ENCODE measurements at places on chromosomes 2 and 18.

DNA sequence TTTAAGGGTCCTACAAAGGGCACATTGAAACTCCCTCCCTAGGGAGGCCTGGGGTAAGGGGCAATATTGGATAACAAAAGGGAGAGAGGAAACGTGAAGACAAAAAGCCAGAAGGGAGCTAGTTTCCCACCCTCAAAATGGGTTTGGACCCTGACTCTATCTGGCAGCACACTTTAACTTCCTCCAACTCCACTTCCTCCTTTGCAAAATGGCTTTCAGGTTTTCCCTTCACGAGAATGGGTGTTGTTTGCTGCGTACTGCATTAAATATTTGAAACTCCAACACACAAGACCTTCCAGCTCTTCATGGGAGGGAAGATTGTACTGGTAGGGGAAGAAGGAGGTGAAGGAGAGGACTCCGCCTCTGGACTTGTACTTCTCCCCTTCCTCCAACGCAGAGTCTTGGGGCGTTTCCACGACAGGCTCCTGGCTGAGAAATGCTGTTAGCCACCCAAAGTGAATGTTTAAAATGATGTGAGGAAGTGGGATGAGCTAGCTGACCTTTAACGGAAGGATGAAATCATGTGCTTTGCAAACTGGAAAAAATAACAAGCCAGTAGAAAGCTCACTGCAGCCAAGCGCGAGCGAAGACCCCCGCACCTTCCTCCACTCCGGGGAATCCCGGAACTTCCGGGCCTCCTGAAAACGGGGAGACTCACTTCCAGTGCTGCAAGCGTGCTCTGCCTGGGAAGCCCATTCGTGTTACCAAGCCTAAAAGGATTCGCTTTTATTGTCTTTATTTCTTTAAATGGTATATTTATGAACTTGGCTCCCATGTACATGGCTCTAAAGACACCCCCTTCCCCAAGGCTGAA is 85.6 kb downstream of the VIT start:
- DNase-seq: no peak

DNA sequence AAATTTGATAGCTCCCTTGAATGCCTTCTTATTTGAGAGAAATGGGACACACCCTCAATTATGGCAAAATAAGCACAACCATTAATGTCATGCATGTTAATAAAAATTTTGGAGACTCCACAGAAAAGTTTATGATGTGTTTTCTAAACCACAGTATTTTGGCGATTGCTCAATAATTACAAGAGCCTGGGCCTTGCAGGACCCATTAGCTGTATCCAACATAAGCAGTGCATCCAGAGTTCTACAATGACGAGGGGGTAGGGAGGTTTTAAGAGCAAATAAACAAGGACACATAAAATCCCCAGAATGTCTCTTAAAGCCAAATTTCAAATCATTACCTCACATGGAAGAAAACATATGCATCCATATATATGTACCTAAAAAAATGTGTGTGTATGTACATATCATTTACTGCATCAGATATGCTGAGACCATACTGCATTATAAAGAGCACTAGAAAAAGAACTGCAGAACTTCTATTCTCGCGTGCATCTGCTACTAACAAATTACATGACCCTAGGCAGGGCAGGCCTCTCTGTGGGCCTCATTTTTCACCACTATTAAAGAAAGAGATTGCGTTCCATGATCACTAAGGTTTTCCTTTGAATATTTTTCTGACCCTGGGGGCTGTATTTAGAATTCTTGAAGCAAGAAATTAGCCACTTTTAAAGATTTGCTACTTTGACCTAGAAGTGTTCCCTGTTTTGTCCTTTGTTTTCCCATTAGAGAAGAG is 38.0 kb downstream of the CMPK2 start:
- peak; percentile 7 for DNase-seq

DNA sequence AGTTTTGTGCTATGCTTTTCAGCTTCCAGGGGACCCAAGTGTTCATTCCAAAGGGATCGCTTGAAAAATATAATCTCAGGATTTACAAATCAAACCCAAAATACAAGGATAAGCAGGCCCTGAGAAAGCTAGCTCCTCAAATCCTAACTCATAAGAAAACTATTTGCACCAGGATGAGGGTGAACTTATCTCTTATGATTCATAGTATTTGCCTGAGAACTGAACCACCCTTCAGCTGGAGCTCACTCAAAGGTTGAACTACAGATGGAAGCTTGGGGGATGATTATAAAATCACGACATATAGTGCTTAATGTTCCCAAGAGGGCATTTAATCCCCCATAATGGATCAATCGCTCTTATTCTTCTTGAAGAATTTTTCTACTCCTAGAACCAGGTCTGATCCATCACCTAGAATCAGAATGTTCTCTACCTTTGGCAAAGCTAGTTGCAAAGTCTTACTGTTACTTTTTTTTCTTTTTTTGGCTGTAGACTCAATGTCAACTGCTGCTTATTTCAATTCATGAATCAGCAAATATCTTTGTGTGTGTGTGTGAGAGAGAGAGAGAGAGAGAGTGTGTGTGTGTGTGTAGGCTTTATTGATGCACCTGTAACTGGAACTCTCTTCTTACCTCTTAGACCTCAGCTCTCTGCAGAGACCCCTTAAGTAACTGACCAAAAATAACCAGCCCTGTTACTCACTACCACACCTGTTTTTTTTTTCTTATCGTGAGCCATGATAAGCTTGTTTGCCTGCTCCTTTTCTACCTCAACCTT is 44.8 kb downstream of the ARL4C start:
- DNase-seq: no peak

GRCh38 chr2:238294393-238295143 is 6.2 kb upstream of the PER2 start:
- DNase-seq: no peak

DNA sequence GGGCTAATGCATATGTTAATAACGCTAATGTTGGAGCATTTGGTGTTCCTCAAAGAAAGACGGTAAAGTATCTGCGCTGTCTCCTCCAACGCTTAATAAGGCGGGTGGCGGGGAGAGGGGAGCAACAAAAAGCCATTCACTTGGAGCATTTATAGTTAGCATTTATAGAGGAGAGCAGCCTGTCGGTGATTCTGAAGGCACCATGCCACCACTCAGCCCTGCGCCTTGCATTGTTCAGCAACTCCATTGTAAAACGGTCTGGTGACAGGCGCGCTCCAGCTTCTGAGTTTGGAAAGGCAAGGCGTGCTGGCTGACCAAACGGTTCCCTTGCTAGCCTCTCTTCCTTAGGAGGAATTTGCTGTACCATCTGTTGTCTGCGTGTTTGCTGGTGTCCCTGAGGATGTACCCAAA is 83.9 kb downstream of the LYPD1 start:
- no peak for DNase-seq

GRCh38 chr2:9002637-9003365 is 683 bp downstream of the MBOAT2 start:
- DNase-seq: peak; percentile 48

DNA sequence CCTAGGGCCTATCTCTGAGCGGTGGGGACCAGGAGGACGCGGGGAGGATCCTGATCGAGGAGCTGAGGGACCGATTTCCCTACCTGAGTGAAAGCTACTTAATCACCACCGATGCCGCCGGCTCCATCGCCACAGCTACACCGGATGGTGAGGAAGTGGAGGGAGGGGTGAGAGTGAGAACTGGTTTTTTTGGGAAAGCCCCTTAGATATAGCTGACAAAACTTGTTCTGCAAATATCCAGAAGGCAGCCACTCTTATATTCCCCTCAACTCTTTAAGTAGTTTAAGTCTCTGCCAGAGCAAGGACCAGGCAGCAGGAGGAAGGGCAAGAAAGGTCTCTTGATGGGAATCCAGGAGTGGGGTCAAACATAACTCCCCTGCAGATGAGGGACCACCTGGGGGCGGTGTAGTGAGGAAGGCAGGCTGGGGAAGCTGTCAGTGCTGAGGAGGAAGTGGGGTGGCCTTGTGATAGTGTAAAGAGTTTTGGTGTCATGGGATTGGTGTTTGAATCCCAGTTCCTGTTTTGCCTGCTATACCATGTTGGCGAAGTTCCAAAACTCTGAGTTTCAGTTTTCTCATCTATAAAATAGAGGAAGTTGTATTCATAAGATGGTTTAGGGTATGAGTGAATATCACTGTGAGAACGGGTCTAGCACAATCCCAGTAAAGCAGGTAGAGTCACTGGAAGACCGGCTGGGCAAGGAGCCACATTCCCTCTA is 3.4 kb downstream of the NAGK start:
- DNase-seq: no peak

GRCh38 chr2:40716879-40717278 is 265.0 kb upstream of the SLC8A1 start:
- DNase-seq: no peak

GRCh38 chr2:10414591-10414990 is 33.5 kb downstream of the ODC1 start:
- peak; percentile 98 for DNase-seq

GRCh38 chr2:70553334-70553583 is 367 bp downstream of the TGFA start:
- no peak for DNase-seq

- no peak for DNase-seq
Measured at GRCh38 chr18:34965566-34965965, 75.6 kb upstream of the MAPRE2 start.

- DNase-seq: no peak
Measured at GRCh38 chr2:237055386-237056100, 30.1 kb upstream of the COPS8 start.

- DNase-seq: no peak
Measured at GRCh38 chr2:62118160-62118559, 77.8 kb upstream of the B3GNT2 start.

DNA sequence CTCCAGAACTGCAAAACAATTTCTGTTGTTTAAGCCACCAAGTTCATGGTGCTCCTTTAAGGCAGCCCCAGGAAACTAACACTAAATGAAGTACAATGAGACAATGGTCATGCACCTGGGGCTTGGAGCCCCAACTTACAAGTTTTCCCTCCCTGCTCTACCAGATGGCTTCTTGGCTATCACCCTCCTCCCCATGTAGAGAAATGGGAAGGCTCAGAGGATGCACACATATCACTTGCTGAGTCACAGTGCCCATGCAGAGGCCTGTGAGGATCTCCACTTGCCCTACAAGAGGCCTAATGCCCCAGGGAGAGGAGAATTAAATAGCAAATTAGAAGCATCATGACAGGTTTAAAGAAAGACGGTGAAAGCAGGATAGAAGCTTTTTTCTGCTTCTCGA is 270.9 kb downstream of the TTC32 start:
- no peak for DNase-seq

DNA sequence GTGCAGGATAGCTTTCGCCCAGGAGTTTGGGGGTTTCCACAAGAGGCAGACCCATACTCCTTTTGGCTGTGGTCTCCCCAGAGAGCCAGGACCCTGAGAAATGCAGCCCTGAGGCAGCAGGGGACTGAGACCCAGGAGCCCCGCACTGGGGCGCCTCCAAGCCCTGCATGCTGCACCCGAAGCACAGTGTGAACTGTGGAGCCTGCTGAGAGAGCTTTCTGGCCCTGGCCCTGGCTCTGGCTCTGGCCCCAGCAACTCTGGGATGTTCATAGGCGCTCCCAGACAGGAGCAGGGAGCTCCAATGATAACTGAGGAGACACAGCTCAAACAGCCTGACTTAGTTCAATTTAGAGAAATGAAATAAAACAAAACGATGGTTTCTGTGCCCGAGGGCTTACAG is 96.4 kb upstream of the TEX51 start:
- DNase-seq: no peak

Data from SHP77 (cell line).